CD14-positive monocyte (primary cell): ENCODE measurements at places on chromosomes 3 and 15.

DNA sequence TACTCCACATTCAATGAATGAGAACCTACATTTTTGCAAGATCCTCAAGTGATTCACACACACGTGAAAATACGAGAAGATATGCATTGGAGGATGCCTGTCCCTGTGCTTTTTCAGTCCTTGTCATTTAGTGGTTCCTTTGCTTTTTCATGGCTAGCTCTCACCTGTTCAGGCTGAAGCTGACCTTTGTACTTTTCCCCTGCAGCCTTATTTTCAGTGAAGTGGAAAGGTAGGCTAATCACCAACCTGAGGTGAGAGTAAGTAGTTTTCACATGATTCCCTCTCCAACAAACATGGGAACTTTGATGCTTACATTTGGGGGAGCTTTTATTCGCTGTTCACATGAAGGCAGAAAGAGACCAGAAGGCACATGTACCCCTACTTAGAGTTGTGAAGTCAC, 8.3 kb downstream of the ITPR1 start:
- H3K27ac ChIP-seq, result no peak overlapping the region
- DNase-seq, result no peak
- H3K4me1 ChIP-seq, result peaks cover 39% of the 10 kb centered on the region
- peaks cover 16% of the 10 kb centered on the region for H3K36me3 ChIP-seq
- H3K4me3 ChIP-seq, result no peak overlapping the region

DNA sequence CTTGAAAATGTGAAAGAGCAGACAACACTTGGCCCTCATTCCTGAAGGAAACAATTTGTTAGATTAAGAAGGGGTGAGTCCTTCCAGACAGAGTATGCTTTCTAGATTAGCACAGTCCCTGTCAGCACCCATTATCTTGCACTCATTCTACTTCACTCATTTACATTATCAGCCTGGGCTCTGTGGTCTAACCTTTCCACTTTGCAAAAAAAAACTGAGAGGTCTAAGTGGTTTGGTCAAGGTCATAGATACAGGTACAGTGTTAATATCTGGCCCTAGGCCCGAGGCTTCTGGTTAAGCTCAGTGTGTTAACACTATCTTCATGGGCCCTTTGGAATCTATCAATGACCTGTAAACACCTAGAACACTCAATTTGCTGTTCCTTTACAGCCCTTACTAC, 123.4 kb upstream of the LRRN1 start:
- no peak overlapping the region for H3K4me3 ChIP-seq
- no peak for DNase-seq
- H3K27ac ChIP-seq, result no peak overlapping the region
- H3K27me3 ChIP-seq, result no peaks in the 10 kb centered on the region

DNA sequence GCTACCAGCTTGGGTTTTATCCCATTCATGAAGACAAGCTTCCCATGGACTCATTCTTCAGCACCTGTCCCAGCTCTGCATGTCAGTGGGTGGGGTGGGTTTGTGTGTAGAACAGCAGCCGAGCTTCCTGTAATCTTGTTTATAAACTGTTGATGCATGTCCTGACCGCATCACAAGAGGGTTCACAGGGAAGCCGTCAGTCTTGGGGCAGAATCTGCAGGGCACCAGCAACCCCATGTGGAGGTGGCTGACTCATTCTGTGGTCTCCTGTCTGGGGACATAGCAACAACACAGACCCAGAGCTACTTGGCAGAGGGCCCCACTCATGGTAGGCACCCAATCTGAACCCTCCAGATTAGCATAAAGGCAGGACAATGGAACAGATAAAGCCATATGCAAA, 35.6 kb downstream of the DAPK2 start:
- H3K4me1 ChIP-seq, result peaks cover 18% of the 10 kb centered on the region
- peak; percentile 68 for DNase-seq
- no peak overlapping the region for H3K4me3 ChIP-seq
- H3K27ac ChIP-seq, result no peak overlapping the region

- no peaks in the 10 kb centered on the region for H3K36me3 ChIP-seq
- H3K4me3 ChIP-seq, result no peak overlapping the region
- no peak overlapping the region for H3K27ac ChIP-seq
- no peaks in the 10 kb centered on the region for H3K4me1 ChIP-seq
- H3K27me3 ChIP-seq, result no peaks in the 10 kb centered on the region
- DNase-seq, result no peak
These were observed 79.1 kb downstream of the SMAD6 start for GRCh38 chr15:66780973-66781718.

DNA sequence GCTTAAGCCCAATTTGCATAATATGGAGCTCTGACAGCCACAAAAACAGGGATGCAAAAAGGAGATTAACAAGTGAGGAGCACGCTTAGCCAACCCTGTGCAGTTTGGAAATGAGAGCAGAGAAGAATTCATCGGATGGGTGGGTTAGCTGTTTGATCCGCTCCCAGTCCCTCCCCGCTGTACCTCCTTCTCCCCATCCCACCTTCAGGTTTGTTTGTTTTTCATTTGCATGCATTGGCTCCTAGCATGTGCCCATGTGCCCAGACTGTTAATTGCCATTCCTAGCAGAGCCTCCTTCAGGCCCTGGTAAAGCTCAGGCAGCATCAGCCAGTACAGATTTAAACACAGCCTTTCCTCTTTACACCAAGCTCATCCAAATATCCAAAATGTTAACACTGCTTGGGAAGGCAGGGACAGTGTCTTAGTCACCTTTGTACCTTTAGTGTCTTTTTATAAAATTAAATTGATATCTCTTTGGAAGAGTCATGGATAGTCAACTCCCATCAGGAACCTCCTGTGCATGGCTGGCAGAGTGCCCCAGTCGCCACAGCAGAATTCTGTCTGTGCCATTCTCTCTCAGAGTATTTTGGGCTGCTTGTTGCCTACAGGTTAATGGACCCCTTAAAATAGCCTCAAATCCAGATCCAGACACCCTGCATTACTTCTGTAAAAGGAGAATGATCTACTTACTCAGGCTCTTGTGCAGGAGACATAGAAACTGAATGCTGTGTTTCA, 244.2 kb downstream of the LSAMP start:
- H3K36me3 ChIP-seq, result no peaks in the 10 kb centered on the region
- no peak for DNase-seq
- no peak overlapping the region for H3K4me3 ChIP-seq
- no peaks in the 10 kb centered on the region for H3K27me3 ChIP-seq
- no peaks in the 10 kb centered on the region for H3K4me1 ChIP-seq

DNA sequence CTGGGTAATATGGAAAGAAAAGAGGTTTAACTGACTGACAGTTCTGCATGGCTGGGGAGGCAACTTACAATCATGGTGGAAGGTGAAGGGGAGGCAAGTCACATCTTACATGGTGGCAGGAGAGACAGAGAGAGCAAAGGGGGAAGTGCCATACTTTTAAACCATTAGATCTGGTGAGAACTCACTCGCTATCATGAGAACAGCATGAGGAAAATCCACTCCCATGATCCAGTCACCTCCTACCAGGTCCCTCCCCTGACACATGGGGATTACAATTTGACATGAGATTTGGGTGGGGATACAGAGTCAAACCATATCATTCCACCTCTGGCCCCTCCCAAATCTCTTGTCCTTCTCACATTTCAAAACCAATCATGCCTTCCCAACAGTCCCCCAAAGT, 16.0 kb upstream of the ACOX2 start:
- no peaks in the 10 kb centered on the region for H3K27me3 ChIP-seq
- no peak overlapping the region for H3K4me3 ChIP-seq
- H3K36me3 ChIP-seq, result no peaks in the 10 kb centered on the region
- H3K27ac ChIP-seq, result no peak overlapping the region
- no peak for DNase-seq
- no peaks in the 10 kb centered on the region for H3K4me1 ChIP-seq
